ENCODE measurements at places on chromosomes 3 and 15.

- no peak for DNase-seq
These were observed 85.3 kb downstream of the MEIS2 start for GRCh38 chr15:37015035-37015434.

GRCh38 chr15:52105846-52106245, 6.7 kb downstream of the BCL2L10 start:
- DNase-seq, result no peak

DNA sequence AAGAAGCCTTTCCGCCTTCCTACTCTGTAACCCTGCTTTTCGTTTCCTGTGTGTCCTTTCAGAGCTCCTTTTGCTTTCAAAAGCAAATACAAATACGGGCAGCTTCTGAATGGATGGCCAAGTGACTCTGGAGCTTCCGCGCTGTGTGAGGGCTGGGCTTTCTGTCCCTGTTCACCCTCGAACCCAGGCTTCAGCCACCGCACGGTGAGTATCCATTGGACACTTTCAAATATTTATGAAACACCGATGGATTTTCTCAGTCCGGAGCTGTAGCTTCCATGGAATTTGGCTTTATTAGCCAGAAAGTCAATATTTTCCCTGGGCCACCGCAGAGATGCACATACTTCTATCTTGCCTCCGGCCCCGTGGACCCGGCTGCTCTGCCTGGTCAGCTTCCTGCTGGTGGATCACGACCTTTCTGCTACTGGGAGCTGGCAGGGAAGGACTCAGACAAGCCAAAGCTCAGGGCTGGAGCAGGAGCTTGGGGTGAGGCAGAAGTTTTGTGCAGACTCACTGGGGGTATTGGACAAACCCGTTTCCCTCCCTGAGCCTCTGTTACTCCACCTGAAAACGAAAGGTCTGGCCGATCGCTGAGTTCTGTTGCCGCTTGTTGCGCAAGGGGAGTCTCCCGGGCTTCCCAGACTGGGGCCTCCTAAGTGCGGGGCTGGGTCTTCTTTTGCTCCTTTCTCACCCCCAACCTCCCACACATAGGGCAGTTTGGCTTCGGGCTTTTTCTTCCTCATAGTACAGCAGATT, 63.6 kb downstream of the LINGO1 start:
- peak; percentile 55 for DNase-seq

DNA sequence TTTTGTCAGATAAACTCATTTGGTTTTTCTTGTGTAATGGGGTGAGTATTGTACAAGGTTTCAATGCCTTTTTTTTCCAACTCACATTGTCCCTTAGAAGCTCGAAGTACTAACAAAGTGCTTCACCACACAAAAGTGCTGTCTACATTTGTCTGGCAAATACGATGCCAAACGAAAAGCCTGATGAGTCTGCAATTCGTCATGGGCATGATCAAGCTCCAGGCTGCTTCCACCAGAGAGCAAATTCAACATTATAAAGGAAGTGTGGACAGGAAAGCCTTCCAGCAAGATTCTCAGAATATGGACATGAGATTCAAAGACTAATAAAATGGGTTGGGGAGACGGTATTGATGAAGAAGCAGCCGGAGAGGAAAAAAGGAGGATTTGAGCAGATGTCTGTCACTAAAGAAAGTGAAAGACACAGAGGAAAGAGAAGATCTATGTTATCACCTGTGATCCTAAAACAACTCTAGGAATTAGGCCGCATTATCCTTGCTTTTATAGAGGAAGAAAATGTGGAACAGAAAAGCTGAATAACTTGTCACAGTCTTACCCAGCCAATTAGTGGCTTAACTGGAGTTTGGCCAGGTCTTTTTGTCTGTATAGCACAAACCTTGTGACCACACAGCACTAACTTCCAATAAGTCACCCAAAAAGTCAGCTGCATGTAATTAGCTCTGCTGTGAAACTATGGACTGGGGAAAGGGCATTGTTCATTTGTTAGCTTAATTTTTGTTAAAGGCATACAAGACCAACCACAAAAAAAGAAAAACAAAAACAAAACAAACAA, 494.8 kb downstream of the FHIT start:
- no peak for DNase-seq

- DNase-seq, result no peak
These were observed 81.6 kb downstream of the ST6GAL1 start for GRCh38 chr3:187011915-187012314.

Data from right forelimb (tissue), 1 donor.